Kidney (tissue), 22 donors: ENCODE measurements at places on chromosomes 2 and 18. TPM values are rescaled to one million over a fixed set of nuclear protein-coding genes. Genes with fewer than 3 reads are reported as not detected.

The SERPINB12 gene
- not detected for polyA plus RNA-seq

DNA sequence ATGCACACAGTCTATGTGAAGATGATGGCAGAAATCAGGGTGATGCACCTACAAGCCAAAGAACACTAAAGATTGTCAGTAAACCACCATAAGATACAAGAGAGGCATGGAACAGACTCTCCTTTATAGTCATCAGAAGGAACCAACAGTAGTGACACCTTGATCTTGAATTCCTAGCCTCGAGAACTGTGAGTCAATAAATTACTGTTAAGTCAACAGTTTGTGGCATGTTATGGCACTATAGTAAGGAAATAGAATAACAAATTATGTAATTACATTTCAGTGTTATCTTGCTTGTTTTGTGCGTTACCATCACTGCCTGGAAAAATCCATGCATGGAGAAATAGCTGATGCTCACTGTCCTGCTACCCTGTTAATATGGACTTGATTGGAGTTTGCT lies 110.2 kb upstream of the LRP1B start:
- no peaks in the 10 kb centered on the region for H3K36me3 ChIP-seq
- H3K4me1 ChIP-seq: no peaks in the 10 kb centered on the region
- no peak for DNase-seq

The DOK6 gene
- polyA plus RNA-seq: 4.6 TPM

The GAREM2 gene
- 1.2 TPM for polyA plus RNA-seq

DNA sequence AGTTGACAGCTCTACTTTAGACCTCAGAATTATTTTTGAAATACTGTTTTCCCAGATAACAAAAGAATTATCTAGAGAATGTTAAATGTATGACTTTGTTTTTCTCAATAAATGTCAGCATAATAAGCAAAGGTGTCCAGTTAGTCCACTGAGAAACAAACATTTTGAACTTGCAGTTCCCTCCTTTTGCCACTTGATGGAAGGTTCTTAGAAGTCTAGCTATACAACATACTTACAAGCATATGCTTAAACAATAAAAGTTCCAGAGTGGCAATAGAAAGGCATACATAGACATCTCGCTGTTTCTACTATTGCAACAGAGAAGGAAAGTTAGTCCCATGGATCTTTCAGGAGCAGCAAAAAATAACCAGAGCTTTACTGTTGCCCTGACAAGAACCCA lies 11.8 kb downstream of the NDUFA10 start:
- DNase-seq: no peak
- H3K27ac ChIP-seq: no peak overlapping the region
- H3K4me1 ChIP-seq: no peaks in the 10 kb centered on the region

DNA sequence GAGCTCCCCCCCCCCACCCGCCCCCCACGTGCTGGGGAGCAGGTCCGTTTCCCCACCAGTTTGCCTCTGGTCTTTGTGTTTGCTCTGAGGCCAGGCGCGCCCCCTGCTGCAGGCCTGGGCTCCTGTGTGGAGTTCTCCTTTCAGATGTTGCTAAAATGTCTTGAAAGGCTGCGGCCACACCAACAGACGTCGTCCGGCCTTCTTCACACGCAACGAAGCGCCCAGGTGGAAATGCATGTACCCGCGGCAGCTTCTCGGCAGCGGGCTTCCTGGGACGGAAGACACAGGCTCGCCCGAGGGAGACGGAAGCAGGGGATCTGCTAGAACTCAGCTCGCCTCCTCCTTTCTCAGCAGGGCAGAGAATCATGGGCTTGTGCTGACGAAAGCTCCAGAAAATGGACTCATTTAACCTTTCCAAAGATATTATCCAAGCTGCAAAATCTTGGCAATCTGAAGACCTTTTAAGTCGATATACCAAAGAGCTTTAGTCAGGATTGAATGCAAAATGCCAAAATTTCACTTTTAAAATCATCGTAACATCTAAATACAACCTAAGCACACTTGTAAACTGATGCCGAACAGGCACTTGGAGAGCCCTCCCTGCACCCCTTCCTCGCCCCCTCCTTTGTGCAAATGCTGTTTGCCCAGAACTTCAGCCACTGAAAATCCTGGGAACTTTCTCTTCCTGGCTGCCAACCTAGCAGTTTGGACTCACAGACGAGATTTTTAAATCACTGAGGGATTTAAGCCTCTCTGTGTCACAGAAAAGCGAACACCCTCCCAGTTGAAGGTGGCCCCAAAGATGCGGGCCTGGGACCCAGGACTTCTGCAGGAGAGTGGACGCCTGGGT lies 125.5 kb upstream of the ZNF516 start:
- H3K36me3 ChIP-seq: no peaks in the 10 kb centered on the region
- H3K27me3 ChIP-seq: no peaks in the 10 kb centered on the region
- H3K4me1 ChIP-seq: peaks cover 7% of the 10 kb centered on the region
- peak; percentile 77 for DNase-seq
- no peak overlapping the region for H3K27ac ChIP-seq
- peak overlapping the region; percentile 46 for H3K4me3 ChIP-seq

DNA sequence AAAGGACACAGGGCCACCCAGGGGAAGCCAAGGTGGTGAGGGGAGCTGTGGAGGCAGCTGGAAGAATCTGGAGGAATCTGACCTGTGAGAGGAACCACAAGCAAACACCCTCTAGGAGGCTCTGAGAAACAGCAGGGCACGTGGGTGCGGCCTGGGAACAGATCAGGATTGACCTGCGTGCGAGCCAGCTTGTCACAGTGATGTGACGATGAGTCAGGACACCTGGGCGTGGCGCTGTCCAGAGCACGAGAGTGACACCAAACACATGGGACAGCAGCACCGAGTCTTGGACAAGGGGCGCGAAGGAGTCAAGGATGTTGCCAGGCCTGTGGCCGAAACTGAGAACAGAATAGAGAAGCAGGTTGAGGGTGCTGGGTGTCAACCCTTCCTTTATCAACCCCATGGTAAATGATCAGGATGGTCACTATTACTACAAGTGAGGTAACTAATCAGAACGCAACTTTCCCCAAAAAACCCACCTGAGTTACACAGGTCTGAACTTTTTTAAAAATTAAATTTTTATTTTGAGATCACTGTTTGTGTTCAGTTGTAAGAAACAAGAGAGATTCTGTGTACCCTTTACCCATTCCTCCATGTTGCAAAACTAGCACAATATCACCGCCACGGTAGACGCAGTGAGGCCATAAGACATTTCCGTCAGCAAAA lies 637 bp upstream of the SFT2D3 start:
- peak overlapping the region; percentile 96 for H3K4me3 ChIP-seq
- DNase-seq: peak; percentile 51
- no peaks in the 10 kb centered on the region for H3K27me3 ChIP-seq
- no peaks in the 10 kb centered on the region for H3K36me3 ChIP-seq
- peaks cover 14% of the 10 kb centered on the region for H3K4me1 ChIP-seq
- peak overlapping the region; percentile 97 for H3K27ac ChIP-seq

DNA sequence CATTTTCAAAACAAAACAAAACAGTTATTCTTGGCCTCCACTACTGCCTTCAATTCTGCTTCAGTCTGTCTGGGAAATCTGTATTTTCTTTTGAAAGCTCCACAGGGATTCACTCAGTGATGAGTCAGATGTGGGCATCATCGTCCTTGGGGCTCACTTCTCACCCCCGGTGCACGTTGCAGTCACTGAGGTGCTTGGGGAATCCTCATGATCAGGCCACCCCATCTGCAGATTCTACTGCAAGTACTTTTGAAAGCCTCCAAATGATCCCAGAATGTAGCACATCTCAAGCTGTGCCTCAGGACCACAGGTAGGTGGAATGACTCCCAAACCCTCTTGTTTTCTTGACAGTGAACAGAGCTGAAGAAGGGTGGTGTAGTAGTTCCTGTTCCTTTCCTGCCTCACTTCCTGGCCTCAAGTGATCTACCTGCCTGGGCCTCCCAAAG lies 34.3 kb downstream of the LPIN2 start:
- no peak for DNase-seq
- H3K27me3 ChIP-seq: no peaks in the 10 kb centered on the region
- H3K36me3 ChIP-seq: no peaks in the 10 kb centered on the region
- H3K27ac ChIP-seq: peak overlapping the region; percentile 92

- no peak overlapping the region for H3K27ac ChIP-seq
- H3K36me3 ChIP-seq: no peaks in the 10 kb centered on the region
- DNase-seq: no peak
- no peaks in the 10 kb centered on the region for H3K4me1 ChIP-seq
- no peaks in the 10 kb centered on the region for H3K27me3 ChIP-seq
- H3K4me3 ChIP-seq: no peak overlapping the region
Observed at GRCh38 chr2:171547720-171548119, 25.4 kb downstream of the CYBRD1 start.

DNA sequence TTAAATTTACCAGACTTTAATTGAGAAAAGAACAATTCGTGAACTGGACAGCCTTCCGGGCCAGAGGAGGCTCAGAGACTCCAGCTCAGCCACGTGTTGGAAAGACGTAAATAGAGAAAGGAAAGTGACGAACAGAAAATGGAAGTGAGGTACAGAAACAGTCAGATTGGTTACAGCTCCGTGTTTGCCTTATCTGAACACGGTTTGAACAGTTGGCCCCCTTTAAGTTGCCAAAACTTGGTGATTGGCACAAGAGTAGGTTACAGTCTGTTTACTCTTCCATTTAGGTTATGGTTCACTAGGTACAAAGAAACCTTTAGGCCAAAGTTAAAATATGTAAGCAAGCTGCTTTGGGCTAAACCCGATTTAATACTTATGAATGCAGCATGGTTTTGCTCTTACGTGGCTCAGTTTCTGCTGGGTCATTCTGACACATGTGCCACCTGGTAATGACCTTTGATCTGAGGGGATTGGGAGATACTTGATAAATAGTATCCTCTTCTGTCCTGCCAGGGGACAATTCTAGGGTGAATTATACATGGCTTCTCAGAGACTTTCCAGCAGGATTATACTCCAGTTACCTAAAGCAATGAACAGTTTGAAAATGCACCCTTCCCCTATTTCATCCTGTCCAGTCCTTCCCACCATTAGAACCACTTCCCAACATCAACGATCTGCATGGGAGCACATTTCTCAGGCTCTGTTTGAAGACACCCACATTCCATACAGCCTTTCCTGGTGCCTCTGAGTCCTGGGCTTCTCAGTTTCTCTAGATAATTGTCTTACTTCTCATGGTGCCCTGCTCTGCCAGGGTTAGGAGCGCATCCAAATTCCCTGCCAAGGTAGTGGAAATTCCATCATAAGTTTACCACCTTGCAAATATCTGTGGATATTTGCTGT lies 65.1 kb upstream of the TGIF1 start:
- no peak overlapping the region for H3K27ac ChIP-seq
- no peaks in the 10 kb centered on the region for H3K27me3 ChIP-seq

DNA sequence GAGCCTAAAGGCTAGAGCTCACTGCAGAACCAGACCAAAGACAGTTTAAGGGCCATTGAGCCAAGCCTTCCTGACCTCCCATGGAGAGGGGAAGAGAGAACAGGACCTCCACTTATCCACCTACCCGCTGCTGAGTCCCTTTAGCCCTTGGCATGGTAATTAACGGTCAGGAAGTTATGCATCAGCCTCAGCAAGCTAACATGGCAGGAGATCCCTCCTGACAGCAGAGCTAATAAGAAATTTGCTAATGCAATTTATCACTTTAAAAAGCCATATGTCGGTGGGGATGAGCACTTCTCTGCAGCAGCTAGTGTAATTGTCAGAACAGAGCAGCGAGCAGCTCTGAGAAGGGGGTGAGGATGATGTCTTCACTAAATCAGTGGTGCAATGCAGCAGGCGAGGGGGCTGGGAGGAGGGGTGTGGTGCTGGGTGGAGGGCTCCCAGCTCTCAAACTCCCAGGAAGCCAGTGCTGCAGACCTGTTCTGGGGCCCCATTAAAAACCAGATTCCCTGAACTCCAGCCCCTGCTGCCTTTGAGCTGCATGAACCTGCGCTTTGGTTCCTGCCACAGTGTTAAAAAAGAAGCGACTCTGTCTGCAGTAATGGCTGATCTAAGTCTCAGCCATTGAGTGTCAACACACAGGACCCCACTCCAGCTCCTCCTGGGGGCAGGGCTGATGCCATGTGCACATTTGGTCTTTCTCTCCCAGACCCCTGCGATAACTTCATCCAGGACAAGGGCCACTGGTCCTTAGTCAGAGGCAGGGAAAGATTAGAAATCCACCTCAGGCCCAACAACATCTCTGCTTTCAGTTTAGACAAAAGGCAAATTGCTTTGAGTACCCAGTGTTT lies 84.2 kb upstream of the STPG4 start:
- H3K4me3 ChIP-seq: no peak overlapping the region
- H3K4me1 ChIP-seq: no peaks in the 10 kb centered on the region
- no peaks in the 10 kb centered on the region for H3K27me3 ChIP-seq
- H3K27ac ChIP-seq: no peak overlapping the region
- DNase-seq: no peak

The ZC3H6 gene
- 1.4 TPM for polyA plus RNA-seq

The TSPYL6 gene
- polyA plus RNA-seq: not detected

The IL18R1 gene
- polyA plus RNA-seq: 3.6 TPM

DNA sequence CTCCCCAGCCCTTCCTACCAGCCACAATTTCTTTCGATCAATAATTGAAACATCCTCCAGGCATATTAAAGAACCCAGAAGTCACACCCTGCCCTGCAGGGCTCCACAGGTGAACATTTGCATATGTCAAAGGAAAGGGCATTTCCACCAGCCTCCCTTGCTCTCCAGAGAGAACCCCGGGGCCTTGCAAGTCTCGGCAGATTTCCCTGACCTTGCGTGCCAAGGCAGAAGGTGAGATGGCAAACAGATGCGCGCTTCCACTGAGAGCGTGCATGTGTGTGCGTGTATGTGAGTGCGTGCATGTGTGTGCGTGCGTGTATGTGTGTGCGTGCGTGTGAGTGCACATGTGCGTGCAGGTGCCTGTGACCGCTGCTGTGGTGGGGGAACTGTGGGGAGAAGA lies 120.3 kb downstream of the INO80D start:
- H3K36me3 ChIP-seq: no peaks in the 10 kb centered on the region
- H3K4me1 ChIP-seq: no peaks in the 10 kb centered on the region
- H3K27ac ChIP-seq: no peak overlapping the region
- no peak for DNase-seq
- no peaks in the 10 kb centered on the region for H3K27me3 ChIP-seq

The ARHGEF4 gene
- polyA plus RNA-seq: 0.90 TPM

The CTAGE1 gene
- not detected for polyA plus RNA-seq

- no peak overlapping the region for H3K27ac ChIP-seq
- H3K4me3 ChIP-seq: no peak overlapping the region
- H3K4me1 ChIP-seq: peaks cover 9% of the 10 kb centered on the region
- H3K36me3 ChIP-seq: no peaks in the 10 kb centered on the region
Observed at GRCh38 chr2:28748941-28749340, 2.7 kb upstream of the PPP1CB start.

The ETAA1 gene
- 7.6 TPM for polyA plus RNA-seq

The RAPGEF4 gene
- 3.8 TPM for polyA plus RNA-seq

The PSMA8 gene
- not detected for polyA plus RNA-seq

The MAP2 gene
- 3.6 TPM for polyA plus RNA-seq
